ENCODE measurements at places on chromosomes 16 and 17.

GRCh38 chr16:2953706-2954627 is 10.1 kb upstream of the KREMEN2 start:
- DNase-seq = no peak

DNA sequence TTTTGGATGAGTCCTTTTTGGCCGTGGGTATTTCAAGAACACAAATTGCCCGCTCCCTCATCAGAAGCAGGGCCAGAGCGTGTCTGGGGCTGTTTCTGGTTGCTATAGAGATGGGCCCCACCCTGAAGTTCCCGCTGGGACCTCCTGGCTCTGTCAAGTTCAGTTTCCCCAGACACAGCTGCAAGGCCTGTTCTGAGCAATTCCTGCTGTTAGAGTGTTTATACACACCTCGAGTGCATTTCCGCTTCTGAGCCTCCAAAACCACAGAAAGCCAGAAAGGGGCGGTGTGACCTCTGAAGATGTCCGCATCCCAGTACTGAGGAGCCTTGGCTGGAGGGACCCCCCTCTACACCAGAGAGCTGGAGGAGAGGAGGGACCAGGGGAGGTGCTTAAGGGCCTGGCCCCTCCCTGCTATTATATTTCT is 9.3 kb upstream of the WBP2 start:
- DNase-seq = peak; percentile 68

GRCh38 chr16:87491522-87492290 is 1.1 kb downstream of the ZCCHC14 start:
- peak; percentile 46 for DNase-seq

- peak; percentile 70 for DNase-seq
Observed at GRCh38 chr17:16352303-16352666, 984 bp downstream of the CENPV start.

- DNase-seq = peak; percentile 88
Observed at GRCh38 chr16:30740364-30741251, 7.6 kb upstream of the PHKG2 start.

- DNase-seq = peak; percentile 13
Observed at GRCh38 chr16:20401475-20402016, 3.0 kb downstream of the PDILT start.

All from Daoy (cell line).